ENCODE measurements at places on chromosomes 2 and 18. TPM values are rescaled to one million over a fixed set of nuclear protein-coding genes. Genes with fewer than 3 reads are reported as not detected.

ALK gene
- not detected for total RNA-seq

CFAP65 gene
- total RNA-seq: not detected

PNKD gene
- total RNA-seq: 42.8 TPM

SLC23A3 gene
- total RNA-seq: 0.10 TPM

FEV gene
- not detected for total RNA-seq

ITGA6 gene
- total RNA-seq: 116 TPM

PSD4 gene
- total RNA-seq: 79.0 TPM

ITGA4 gene
- 2.0 TPM for total RNA-seq

TMEM163 gene
- 0.46 TPM for total RNA-seq

GALNT3 gene
- total RNA-seq: 14.2 TPM

ASB18 gene
- not detected for total RNA-seq

CRYGD gene
- total RNA-seq: not detected

Measured in lower leg skin (tissue), 4 donors.